Stimulated activated CD4-positive, alpha-beta T cell treated with anti-CD3 and anti-CD28 coated beads, TNF-alpha, amount 100 ng/mL, for 24 hours (primary cell): ENCODE measurements at places on chromosomes 7 and 10.

GRCh38 chr10:119221201-119221600 lies 13.8 kb downstream of the GRK5 start:
- no peak for DNase-seq

- DNase-seq, result no peak
Measured at GRCh38 chr10:59393349-59393748, 31.0 kb upstream of the FAM13C start.

DNA sequence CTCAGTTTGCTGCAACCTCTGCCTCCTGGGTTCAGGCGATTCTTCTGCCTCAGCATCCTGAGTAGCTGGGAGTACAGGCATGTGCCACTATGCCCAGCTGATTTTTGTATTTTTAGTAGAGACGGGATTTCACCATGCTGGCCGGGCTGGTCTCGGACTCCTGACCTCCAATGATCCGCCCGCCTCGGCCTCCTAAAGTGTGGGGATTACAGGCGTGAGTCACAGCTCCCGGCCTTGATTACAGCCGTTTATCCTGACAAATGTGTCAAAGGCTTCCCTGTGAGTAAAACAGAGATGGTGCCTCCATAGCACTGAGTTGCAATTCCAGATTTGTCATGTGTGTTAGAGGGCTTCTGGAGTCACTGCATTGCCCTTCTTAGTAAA lies 273.7 kb downstream of the CCDC3 start:
- no peak for DNase-seq

- DNase-seq, result no peak
Measured at GRCh38 chr10:59284118-59284975, 78.0 kb downstream of the FAM13C start.

DNA sequence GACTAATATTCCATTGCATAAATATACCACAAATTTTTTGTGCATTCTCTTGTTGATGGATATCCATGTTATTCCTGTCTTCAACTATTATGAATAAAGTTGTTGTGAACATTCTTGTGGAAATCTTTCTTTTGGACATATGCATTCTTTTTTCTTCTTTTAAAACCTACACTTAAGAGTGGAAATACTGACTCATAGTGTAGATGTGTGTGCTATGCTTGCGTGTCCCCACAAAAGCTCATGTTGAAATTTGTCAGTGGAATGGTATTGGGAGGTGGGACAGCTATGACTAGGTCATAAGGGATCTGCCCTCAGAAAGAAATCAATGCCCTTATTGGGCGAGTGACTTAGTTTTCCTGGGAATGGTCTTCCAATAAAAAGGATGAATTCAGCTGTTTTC lies 203.6 kb upstream of the PRSS58 start:
- no peak for DNase-seq

DNA sequence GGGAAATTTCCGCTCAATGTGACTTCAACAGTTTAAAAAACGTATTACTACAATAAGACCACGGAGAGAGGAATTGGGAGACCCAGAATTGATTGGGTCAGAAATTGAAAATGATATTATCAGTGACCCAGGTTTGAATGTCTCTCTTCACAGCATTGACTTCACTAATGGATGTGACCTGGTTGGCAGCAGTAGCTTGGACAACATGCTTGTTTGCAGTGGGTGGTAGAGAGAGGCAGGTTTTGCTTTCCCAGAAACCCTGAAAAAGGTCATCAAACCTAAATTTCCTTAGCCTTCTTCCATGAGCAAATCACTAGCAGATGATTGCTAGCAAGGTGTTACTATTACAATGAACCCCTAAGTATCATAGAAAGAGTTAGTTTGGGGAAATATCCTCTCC lies 89.7 kb upstream of the ANTXRL start:
- DNase-seq, result no peak

DNA sequence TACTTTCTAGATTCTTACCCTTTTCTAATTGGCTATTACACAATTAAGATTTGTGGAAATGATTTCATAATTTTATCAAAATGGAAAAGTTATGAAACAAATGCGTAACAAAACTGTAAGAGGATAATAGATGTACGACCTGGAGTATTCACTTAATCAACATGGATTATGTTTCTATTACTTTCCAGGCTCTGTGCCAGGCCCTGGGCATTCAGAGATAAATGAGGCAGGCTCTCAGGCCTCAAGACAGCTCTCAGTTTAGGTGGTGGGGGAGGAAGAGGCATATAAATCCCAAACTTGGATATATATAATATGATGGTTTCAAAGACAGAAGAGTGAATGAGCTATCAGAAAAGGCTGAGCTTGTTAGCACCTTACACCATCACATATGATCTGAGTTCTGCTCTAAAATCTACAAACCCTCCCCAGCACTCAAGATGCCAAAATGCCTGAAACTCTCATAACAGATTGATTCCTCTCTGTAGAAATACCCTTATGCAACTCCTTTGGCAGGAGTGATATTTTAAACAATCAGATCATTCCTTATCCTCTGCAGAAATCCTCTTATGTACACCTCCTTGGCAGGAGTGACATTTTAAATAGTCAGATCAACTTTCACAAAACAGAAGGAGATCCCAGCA lies 42.5 kb downstream of the ACBD5 start:
- no peak for DNase-seq

- no peak for DNase-seq
Measured at GRCh38 chr10:22683140-22683389, 31.3 kb downstream of the PIP4K2A start.

GRCh38 chr7:80779456-80779855 lies 139.4 kb downstream of the SEMA3C start:
- DNase-seq, result no peak

- no peak for DNase-seq
Measured at GRCh38 chr10:112695539-112695938, 248.5 kb downstream of the VTI1A start.

DNA sequence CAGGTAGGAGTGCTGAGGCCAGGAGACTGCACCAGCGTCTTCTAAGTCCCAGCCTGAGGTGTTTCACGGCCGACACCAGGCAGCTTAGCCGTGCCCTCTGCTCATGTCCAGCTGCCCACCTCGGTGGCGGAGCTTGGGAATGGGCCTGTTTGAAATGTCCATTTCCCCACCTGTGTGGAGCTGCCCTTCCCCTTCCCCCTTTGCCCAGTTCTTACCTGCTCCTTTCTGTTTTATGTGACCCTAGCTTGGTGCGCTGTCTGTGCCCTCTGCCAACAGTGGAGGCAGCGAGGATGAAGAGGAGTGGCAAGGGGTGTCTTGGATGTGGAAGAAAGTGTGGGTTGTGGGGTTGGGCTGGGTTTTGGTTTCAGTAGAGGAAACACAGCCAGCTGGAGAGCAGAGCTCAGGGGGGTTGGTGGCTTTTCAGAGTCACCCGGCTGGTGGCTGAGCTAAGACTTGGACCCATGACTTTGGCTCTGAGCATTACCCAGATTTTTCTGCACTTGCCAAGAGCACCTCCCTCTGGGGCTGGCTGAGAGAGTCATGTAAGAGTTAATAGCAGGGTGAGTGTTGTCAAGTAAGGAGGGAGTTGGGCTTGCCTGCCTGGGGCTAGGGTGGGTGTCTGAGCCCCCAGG lies 37.4 kb downstream of the GBX1 start:
- no peak for DNase-seq

GRCh38 chr10:129800796-129801340 lies 163.2 kb downstream of the EBF3 start:
- no peak for DNase-seq

GRCh38 chr10:83045731-83046130 lies 1093.6 kb upstream of the GHITM start:
- no peak for DNase-seq
